ENCODE measurements at places on chromosomes 13 and 19. TPM values are rescaled to one million over a fixed set of nuclear protein-coding genes. Genes with fewer than 3 reads are reported as not detected.

GRCh38 chr19:13920940-13921747 is 15.1 kb downstream of the CC2D1A start:
- H3K4me3 ChIP-seq: no peak overlapping the region
- H3K27me3 ChIP-seq: no peaks in the 10 kb centered on the region
- no peaks in the 10 kb centered on the region for H3K4me1 ChIP-seq
- no peak overlapping the region for H3K27ac ChIP-seq
- DNase-seq: no peak

GRCh38 chr13:39773833-39774232 is 118.4 kb downstream of the COG6 start:
- no peak overlapping the region for H3K4me3 ChIP-seq
- no peak overlapping the region for H3K27ac ChIP-seq
- no peak for DNase-seq

DNA sequence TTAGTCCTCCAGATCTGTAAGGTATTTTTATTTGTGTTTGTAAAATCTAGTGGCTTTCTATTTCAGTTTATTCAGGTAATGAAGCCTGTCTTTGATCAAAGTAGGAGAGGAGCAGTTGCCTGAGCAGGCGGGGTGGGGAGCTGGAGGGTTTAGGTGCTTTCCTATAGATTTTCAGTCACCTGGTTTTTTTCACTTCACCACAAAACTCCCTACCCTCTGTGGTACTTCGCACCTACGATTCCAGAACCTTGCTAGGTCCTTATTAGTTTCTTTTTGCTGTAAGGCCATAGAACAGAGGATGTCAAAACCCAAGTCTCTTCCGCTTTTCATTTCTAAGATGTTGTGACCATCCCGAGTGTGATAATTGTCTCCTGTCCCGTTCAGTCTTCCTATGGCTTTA is 26.6 kb downstream of the SLAIN1 start:
- H3K27me3 ChIP-seq: no peaks in the 10 kb centered on the region
- H3K4me1 ChIP-seq: peaks cover 17% of the 10 kb centered on the region
- no peak overlapping the region for H3K27ac ChIP-seq

DNA sequence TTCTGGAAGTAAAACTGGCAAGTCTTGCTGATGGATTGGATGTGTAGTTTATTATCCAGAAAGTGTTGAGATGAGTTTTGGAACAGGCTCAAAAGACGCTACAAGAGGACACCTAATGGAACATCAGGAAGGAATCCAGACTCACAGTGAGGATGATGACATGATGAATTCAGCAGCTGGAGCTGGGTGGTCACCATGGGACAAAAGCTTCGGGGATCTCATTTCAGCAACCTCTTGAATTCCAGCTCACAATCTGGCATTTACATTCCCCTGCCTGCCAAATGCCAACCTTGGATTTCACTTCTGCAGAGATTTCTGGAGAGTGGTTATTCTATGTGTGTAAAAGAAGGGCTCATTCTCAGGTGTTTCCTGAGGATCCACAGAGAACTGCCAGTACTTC is 288.0 kb upstream of the TMTC4 start:
- H3K27ac ChIP-seq: no peak overlapping the region
- no peaks in the 10 kb centered on the region for H3K4me1 ChIP-seq
- DNase-seq: no peak
- no peaks in the 10 kb centered on the region for H3K27me3 ChIP-seq
- no peaks in the 10 kb centered on the region for H3K36me3 ChIP-seq
- no peak overlapping the region for H3K4me3 ChIP-seq

DNA sequence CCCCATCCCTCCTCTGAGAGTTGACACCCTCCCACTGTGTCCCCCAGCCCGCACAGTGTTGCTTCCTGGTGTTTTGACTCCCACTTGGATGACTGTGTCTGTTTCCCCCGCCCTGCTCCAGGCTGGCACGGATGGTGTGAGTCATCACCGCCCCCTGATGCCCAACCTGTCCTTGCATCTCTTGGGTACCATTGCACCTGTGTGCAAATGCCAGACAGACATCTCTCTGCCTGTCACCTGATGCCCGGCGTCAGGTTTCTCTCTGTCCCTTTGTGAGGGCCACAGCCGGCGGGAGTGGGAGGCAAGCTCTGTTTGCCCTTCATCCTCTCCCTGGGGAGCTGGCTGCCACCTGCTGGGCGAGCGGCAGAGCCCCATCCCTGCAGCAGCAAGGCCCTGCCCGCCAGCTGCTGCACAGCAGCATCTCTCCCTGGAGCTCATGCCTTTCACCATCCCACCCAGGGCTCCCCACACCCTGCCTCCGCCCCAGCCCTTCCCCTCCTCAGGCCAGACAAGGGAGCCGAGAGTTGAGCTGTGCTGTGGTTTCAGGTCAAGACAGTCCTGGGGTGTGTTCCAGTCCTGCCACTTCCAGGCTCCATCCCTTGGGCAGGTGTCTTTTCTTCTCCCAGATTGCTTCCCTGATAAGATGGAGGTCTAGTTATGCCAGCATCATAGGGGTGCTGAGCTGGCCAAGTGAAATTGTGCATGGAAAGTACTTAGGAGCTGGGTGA is 29.7 kb downstream of the NKPD1 start:
- H3K36me3 ChIP-seq: peaks cover 7% of the 10 kb centered on the region
- no peak overlapping the region for H3K4me3 ChIP-seq
- peaks cover 38% of the 10 kb centered on the region for H3K4me1 ChIP-seq
- H3K27me3 ChIP-seq: no peaks in the 10 kb centered on the region
- H3K27ac ChIP-seq: no peak overlapping the region

The MAST1 gene
- 0.20 TPM for total RNA-seq

DNA sequence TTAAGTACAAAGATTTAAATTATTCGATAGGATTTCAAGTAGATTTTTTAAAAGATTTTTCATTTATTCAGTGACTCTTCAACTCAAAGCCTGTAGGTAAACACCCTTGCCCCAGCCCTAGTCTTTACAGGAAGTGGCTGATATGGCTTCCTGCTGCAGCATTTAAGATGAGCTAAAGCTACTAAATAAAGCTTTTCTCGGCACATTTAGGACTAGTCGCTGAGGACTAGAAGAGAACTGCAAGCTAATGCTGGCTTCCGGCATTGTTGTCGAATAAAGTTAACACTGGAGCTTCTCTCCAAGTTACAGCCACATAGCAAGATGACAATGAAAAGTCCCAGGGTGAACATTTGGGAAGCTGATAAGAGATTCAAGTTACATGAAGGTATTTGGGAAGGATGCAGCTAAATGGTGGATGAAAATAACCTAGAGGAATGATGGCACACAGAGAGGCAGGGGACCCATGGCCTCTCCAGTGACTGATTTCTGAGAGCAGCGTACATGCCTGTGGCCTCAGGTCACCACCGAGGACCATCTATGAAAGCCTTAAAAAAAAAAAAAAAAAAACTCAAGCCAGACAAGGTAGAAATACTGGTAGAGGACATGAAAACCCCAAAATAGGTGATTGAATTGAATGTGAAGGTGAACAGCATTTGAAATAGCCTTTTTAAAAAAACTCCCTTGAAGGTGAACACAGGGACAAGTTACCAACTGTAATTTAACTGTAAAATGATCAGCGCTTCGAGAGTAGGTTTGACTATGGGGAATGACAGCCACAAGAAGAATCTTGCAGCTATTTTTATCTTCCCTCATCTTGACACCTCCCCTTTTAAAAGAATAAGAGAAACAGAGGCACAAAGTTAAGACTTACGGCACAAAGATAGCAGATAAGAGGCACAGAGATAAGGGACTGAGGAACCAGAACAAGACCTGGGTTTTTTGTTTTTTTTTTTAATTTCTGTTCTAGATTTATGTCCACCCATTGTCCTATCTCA is 155.4 kb downstream of the DCT start:
- peaks cover 53% of the 10 kb centered on the region for H3K4me1 ChIP-seq
- H3K27ac ChIP-seq: peak overlapping the region; percentile 84
- DNase-seq: no peak
- peak overlapping the region; percentile 50 for H3K4me3 ChIP-seq

- no peaks in the 10 kb centered on the region for H3K36me3 ChIP-seq
- no peak overlapping the region for H3K4me3 ChIP-seq
- H3K4me1 ChIP-seq: no peaks in the 10 kb centered on the region
- no peak for DNase-seq
These were observed 40.5 kb downstream of the TEX26 start for GRCh38 chr13:30972888-30973377.
